CD4-positive, CD25-positive, alpha-beta regulatory T cell (primary cell): ENCODE measurements at places on chromosomes 6 and 20.

DNA sequence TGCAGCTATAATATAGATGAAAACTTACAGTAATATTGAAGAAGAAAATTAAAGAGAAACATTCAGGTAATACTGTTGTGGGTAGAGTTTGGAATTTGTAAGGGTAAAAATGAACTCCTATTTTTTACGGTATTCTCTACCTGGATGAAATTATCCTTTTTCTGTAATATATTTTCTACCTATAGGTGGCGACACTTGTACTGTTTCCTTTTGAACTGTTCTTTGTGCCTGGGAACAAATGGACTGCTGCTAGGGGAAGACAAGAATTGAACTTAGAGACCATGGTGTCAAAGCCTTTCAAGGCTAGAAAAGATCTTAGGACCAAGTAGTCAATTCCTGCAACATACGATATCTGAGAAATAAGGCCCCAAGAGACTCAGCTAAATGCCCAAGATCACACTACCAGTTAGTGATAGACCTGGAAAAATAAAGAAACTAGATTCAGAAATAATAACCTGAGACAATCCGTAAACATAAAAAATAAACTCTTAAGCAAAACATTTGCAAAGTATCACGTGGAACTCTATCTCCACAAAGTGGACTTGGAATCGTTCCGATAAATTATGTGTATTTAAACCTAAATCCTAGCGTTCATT is 383.8 kb downstream of the TFAP2A start:
- no peak for DNase-seq

DNA sequence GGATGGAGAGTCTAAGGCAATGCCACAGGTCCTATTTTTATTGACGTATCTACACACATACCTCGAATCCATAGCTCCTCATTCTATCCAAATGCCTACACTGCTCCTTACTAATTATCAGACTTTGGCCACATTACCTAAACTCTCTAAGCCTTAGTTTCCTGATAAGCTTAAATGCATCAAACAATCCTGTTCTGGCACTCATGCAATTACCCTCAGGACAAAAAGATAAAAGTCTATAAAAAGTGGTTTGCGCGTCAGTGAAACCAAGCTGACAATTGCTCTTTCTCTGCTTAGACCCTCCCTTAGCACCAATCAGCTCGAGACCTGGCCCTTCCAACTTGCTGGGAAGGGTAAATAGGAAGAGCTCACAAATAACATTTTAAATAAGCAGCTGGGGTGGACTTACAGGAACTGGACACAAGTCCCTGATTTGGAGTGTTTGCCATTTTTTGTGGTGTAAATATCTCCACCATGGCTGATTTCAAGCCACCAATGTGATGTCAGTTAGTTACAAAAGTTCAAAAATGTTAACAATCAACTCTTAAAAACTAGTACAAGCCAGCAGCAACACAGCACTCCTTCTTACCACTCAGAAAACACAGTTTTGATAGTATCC is 7.2 kb upstream of the PLEKHG1 start:
- DNase-seq = no peak

- DNase-seq = no peak
Measured at GRCh38 chr6:135505648-135506047, 8.1 kb upstream of the AHI1 start.

DNA sequence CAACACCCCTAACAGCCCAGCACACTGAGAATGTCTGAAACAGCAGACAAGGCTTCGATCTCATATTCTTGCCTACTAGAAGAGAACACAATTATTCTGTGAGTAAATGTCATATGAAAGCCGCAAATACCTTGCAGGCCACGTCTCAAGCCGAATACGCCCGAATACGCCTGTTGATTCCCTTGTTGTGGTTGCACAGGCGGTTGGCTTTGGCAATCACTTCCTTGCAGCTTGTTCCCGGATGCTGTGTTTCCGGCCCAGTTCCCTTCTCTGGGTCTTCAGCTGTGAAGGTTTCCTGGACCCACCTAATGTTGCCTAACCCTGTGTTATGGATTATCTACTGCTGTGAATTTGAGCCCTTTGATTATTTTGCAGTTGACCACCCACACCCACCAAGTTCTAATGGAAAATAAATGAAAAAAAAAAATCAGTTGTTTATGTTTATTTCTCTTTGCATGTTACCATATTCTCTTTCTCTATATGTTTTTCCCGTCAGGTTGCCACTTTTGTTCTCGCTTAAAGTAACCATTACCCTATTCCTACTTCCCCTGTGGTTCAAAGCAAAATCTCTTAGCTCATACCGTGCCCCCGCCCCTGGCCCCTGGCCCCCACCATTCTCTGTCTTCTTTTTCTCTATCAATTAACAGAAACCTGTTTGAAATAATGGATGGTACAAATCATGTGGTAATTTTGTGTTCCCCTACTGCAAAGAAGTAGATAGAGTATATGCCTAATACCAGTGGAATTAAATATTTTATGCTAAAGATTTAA is 172.4 kb downstream of the ADGB start:
- peak; percentile 76 for DNase-seq

- no peak for DNase-seq
Measured at GRCh38 chr6:82720992-82721391, 344.6 kb downstream of the UBE3D start.

DNA sequence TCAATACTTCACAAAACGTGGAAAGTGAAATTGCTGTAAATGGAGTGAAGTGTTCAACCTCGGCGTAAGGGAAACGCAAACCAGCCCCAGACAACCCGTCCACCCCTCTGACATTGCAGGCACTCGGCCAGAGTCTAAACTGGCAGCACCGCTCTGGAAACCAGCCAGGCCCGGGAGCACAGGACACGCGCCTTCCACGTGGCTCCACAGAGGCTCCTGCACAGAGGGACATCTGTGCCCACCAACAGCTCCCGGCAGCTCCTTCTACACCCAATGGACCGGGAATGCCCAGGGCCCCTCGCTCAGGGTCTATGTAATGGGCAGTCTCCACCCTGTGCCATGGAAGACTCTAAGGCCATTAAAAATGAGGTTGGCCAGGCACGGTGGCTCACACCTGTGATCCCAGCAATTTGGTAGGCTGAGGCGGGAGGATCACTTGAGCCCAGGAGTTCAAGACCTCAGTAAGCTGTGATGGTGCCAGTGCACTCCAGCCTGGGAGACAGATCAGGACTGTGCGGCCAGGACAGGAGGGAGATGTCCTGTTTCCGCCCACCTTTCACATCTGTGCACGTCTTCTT is 3.4 kb upstream of the HELZ2 start:
- DNase-seq = no peak

DNA sequence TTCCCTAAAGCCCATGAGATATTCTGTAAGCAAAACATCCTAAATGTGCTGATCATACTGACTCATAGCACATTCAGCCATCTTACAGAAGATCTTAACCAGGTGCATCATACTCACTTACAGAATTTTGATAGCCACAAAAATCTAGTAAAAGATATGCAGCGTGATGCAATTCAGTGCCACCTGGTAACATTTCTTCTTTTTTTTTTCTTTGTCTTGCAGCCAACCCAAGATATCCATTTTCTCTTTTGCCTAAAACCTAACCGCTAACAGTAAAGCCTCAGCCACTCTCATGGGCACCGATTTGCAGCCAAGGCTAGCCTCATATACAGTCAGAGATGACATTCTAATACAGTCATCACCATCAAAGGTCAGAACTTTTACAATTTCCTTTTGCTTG is 293.3 kb downstream of the HACE1 start:
- no peak for DNase-seq

- DNase-seq = no peak
Measured at GRCh38 chr6:12208190-12208589, 82.0 kb upstream of the EDN1 start.

DNA sequence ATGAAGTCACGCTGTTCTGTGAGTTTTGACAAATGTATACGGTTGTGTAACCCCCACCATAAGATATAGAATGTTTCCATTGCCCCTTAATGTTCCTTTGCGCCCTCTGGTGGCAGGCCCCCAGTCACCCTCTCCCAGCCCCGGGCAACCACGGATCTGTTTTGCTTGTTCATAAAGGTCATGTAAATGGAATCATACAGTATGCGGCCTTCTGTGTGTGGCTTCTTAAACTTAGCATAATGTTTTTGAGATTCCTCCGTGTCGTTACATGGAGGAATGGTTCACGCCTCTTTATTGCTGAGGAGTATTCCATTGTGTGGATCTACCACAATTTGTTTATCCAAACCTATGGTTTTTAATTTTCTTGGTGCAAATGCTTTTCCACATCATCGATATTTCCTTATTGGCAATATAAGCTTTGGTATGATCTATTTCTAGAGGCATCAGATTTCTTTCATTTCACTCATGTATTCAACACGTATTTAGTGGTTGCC is 28.4 kb downstream of the LYRM2 start:
- peak; percentile 66 for DNase-seq

GRCh38 chr6:159418997-159419396 is 249.8 kb downstream of the FNDC1 start:
- DNase-seq = no peak

- no peak for DNase-seq
Measured at GRCh38 chr6:42498473-42499128, 46.9 kb upstream of the TRERF1 start.

- no peak for DNase-seq
Measured at GRCh38 chr20:607476-607875, 2.6 kb downstream of the TCF15 start.

DNA sequence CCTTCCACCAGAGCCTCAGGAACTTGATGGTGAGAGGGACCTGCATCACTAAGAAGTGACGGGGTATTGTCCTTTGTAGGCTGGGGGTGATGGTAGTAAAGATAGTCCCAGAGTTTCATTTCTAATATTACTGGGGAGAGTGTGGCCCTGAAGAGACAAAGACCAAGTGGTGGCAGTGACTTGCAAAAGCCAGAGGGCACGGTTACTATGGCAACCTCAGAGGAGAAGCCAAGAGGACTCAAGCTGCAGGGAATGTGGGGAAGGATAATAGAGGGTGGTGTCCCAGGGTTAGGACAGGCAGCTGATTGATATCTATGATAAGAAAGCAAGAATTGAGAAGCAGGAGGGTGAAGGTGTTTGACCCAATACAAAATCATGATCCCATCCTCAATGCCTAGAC is 42.5 kb downstream of the HLA-G start:
- DNase-seq = no peak

DNA sequence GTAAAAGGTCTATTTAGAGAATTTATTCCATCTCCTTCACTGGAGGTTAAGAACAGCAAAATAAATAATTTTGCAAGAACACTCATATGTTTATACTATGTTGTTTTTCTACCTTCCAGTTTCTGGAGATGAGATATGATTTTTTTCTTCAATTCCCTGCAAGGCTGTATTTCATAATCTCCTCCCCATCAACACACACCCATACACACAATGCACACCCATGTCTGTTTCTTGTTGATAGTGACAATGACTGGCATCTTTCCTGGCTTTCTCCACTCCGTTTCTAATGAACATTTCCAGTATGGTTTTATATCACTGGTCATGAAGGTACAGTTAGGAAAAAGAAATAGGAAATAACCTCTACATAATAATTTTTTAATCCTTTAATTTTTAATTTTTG is 202.1 kb downstream of the ARHGAP18 start:
- DNase-seq = no peak

- DNase-seq = no peak
Measured at GRCh38 chr6:87902383-87902782, 145.3 kb upstream of the SPACA1 start.

- DNase-seq = no peak
Measured at GRCh38 chr20:36145877-36146707, 8.4 kb upstream of the EPB41L1 start.

DNA sequence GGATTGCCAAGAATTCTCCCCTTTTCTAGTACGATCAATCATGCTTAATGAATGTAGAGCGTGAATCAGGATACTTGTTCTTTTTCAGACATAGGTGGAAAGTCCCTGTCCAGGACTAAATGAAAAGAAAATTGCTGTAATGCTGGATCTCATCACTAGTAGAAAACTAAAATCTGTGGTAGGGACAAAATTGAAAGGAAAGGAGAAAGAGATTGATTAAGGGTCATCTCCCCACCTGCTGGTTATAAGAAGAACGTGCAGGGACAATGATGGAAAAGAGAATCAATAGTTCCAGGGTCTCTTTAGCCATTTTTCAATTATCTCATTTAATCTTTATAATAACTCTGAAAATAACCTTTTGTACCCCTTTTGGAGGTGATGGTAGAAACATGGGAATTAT is 18.7 kb upstream of the HLA-DRB1 start:
- DNase-seq = no peak

DNA sequence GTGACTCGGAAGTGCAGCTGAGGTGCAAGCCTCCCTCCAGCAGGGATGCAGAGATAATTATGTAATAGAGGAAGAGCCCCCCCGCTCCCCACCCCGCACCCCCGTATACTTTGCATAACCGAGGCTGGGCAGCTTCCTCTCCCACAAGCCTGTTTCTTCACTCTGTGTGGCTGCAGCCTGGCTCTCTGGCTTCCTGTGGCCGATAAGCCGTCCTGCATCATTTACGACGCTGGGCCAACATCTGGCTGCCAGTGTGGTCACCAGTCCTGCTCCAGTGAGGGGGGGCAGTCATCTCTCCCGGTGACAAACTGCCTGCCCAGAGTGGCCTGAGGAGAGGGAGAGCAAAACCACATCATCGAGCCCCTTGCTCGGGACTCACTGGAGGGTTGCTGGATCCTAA is 59.2 kb downstream of the RBM38 start:
- DNase-seq = no peak

- no peak for DNase-seq
Measured at GRCh38 chr6:7148100-7148822, 40.5 kb downstream of the RREB1 start.

- DNase-seq = no peak
Measured at GRCh38 chr6:119037941-119038623, 40.4 kb downstream of the FAM184A start.

DNA sequence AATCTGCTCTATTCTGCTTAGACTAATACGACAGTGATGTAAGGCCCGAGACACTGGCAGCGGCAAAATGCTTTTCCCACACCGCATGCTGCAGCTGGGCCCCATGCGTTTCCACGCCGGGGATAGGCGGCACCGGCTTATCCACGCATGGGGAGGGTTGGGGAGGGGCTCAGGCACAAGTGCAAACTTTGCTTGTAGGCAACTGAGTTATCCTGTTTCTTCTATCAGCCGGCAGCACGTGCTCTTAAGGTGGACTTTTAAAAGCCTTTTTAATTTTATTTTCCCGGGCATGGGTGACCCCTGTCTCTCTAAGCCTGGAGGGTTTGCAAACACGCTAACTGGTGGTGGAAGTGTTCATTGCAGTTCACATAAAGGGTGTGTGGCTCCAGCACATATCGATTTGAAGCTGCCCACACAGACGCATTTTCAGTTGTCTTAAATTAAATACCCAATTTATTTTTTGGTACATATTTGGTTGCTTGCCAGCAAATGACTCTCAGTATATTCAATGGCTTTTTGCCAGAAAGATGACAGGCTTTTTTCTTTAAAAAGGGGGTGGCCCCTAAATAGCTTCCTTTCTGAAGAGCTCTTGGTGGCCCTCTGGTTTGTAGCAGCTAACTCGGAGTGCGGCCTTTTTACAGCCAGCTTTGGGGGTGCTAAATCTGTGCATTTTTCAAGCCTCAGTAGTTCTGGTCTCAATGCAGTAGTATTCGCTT is 561.8 kb upstream of the AGPAT4 start:
- no peak for DNase-seq

GRCh38 chr20:44406572-44407137 is 51.2 kb downstream of the HNF4A start:
- no peak for DNase-seq
